ENCODE measurements at places on chromosomes 4 and X. TPM values are rescaled to one million over a fixed set of nuclear protein-coding genes. Genes with fewer than 3 reads are reported as not detected.

Gene BMPR1B
- total RNA-seq: 1.8 TPM

Gene MID2
- total RNA-seq: 39.6 TPM

Gene ZDHHC15
- total RNA-seq: 2.1 TPM

Gene FGA
- total RNA-seq: not detected

GRCh38 chrX:136629084-136629750 is 18.7 kb upstream of the CD40LG start:
- no peaks in the 10 kb centered on the region for H3K27me3 ChIP-seq
- H3K36me3 ChIP-seq: no peaks in the 10 kb centered on the region
- no peak overlapping the region for H3K4me3 ChIP-seq
- no peaks in the 10 kb centered on the region for H3K4me1 ChIP-seq

Gene CXCL13
- not detected for total RNA-seq

Measured in sigmoid colon (tissue), 7 donors.